ENCODE measurements at places on chromosomes 7 and 10.

DNA sequence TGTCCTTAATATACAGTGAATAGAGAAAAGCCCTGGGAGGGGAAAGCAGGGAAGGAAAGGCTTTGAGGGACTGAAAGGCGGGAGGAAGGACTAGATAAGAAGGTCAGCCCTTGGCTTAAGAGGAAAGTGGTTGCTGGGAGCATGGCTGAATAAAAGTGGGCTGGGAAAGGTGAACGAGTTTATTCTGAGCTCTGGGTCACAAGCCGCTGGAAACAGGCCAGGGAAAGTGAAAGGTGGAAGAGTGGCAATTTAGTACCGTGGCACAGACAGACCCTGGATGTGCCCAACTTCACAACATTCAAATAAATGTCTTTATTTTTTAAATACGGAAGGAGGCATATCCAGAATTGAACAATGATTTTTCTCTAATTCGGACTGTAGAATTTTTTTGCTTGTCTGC, 39.7 kb downstream of the TAC1 start:
- no peaks in the 10 kb centered on the region for H3K4me1 ChIP-seq
- H3K4me3 ChIP-seq, result no peak overlapping the region
- no peak for DNase-seq
- H3K27me3 ChIP-seq, result no peaks in the 10 kb centered on the region
- H3K27ac ChIP-seq, result no peak overlapping the region

DNA sequence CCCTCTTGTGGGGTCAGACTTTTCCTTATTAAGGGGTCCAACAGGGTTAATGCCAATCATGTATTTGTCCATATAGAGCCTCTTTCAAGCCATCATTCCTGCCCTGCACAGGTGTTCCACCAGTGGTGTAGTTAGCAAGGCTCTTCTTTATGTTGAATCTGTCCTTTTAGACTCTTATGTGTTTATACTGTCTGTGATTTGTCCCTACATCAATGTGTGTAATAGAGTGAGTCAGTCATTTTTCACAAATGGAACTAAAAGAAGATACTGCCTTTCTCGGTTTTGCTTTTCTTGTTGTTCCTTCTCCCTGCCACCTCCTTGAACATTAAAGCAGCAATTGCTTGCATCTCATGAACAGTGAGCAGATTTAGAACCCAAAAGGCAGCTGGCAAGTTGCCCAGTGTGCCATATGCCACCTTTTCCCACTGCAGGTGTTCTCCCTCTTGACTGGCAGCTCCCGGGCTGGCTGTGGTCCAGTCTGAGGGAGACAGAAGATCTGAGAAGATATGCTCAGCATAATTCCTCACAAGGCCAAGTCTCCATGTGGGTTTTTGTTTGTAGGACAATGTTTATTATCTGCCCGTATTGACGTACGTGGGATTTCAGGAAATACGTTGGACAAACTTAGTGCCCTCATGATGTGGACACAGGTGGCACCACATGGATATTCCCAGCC, 154.1 kb downstream of the LHFPL3 start:
- DNase-seq, result no peak
- H3K27me3 ChIP-seq, result no peaks in the 10 kb centered on the region
- H3K4me3 ChIP-seq, result no peak overlapping the region
- no peak overlapping the region for H3K27ac ChIP-seq
- no peaks in the 10 kb centered on the region for H3K4me1 ChIP-seq

GRCh38 chr10:119620241-119621077, 23.7 kb upstream of the TIAL1 start:
- H3K27me3 ChIP-seq, result no peaks in the 10 kb centered on the region
- H3K36me3 ChIP-seq, result peaks cover 3% of the 10 kb centered on the region
- peak overlapping the region; percentile 95 for H3K27ac ChIP-seq
- H3K4me1 ChIP-seq, result peaks cover 31% of the 10 kb centered on the region

DNA sequence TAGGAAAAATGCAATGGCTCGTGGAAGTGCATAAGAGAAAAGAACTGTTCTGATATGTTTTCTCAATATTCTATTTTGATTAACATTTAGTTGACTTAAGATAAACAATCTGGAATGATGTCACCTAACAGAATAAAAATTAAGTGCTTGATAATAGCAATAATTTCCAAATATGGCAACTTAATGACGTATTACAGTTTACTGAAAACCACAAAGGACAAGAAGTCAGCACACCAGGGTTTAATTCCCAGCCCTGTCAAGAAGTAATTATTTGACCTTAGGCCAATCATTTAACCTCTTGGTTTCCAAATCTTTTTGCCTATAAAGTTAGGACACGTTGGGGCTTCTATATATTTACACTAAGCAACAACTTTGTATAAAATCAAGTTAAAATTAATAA, 95.7 kb downstream of the CABCOCO1 start:
- H3K4me3 ChIP-seq, result no peak overlapping the region
- no peaks in the 10 kb centered on the region for H3K36me3 ChIP-seq
- no peaks in the 10 kb centered on the region for H3K27me3 ChIP-seq
- no peak for DNase-seq

DNA sequence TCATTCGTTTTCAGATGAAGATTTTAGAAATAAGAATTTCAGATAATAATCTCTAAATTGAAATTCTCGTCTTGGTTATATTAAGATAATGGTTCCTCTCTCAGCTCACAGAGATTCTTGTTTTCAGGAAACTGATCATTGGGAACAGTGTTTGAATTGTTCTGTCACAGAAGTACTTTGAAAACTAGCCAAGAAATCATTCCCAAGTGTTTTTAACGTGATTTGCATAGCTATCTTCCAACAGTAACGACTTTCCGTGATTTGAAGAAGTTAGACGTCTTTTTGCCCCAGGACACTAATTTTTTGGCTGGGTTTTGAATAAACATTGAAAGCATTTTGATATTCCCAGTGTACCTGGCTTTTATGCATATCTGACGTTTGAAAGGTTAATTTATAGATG, 116.0 kb downstream of the CDCA7L start:
- H3K4me3 ChIP-seq, result no peak overlapping the region
- H3K36me3 ChIP-seq, result no peaks in the 10 kb centered on the region
- H3K27ac ChIP-seq, result no peak overlapping the region
- H3K27me3 ChIP-seq, result no peaks in the 10 kb centered on the region
- H3K4me1 ChIP-seq, result no peaks in the 10 kb centered on the region

- H3K4me3 ChIP-seq, result no peak overlapping the region
- no peaks in the 10 kb centered on the region for H3K4me1 ChIP-seq
- no peaks in the 10 kb centered on the region for H3K36me3 ChIP-seq
- H3K27ac ChIP-seq, result no peak overlapping the region
- H3K27me3 ChIP-seq, result no peaks in the 10 kb centered on the region
Observed at GRCh38 chr7:19133886-19134285, 11.3 kb downstream of the FERD3L start.

DNA sequence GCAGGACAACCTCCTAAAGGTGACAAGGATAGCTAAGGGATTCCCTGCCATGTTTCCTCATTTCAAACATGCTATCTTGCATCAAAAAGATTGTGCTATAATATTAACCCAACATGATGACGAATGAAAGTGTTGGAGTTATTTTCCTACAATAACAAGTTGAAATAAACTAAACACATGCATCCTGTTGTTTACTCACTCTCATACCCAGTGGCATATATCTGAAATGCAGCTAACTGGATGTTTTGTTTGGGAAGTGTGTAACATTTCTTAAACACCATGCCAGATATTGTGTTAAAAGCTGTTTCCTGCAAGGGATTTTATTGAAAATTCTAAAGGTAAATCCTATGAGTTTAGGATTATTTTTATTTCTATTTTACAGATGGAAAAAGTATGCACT, 139.6 kb downstream of the TFPI2 start:
- H3K36me3 ChIP-seq, result no peaks in the 10 kb centered on the region
- no peak overlapping the region for H3K27ac ChIP-seq
- no peaks in the 10 kb centered on the region for H3K27me3 ChIP-seq

DNA sequence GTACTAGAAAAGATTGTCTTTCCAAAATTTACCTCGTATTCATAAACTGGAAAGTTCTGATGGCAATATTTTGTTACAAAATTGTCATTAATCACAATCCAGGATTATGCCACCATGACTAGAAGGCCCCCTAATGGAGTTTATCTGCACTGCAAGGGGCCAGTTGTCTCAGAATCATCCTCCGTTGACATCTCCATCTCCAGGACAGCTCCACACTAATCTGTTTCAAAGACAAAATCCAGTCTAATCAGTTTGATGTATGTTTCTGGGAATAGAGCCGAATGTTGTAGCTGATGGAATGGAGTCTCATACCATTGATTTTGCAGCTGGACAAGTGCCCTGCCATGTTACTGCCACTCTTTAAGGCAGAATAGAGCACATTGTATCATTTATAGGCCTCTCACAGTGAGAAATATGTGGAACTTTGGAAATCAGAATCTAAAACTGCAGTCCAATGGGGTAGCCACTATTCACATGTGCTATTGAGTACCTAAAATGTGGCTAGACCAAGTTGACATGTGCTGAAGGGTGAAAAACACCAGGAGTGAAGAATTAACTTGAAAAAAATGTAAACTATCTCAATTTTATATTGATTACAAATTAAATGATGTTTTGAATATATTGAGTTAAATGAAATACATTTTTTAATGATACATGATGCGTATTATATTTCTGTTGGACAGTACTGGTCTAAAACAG, 38.3 kb upstream of the TOMM7 start:
- no peak overlapping the region for H3K27ac ChIP-seq
- no peak overlapping the region for H3K4me3 ChIP-seq
- peaks cover 2% of the 10 kb centered on the region for H3K27me3 ChIP-seq
- H3K4me1 ChIP-seq, result peaks cover 9% of the 10 kb centered on the region

DNA sequence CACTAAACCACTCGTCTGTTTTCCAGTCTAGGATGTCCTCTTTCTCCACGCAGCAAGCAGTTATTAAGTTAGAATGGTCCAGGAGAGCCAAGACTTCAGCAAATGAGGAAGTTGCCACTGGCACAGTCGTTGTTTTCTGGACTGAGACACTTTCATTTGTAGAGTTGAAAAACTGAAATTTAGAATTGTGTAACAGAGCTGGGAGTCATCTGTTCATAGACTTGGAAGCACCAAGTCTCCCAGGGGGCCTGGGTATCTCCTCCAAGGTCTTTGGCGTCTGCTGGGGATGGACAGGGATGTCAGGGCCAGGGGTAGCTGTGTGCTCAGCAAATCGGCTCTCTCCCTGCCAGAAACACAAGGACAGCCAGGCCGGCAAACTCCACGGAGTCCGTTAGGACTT, 208.4 kb downstream of the FANK1 start:
- peaks cover 4% of the 10 kb centered on the region for H3K27me3 ChIP-seq
- H3K4me3 ChIP-seq, result no peak overlapping the region
- peaks cover 3% of the 10 kb centered on the region for H3K36me3 ChIP-seq
- no peaks in the 10 kb centered on the region for H3K4me1 ChIP-seq

DNA sequence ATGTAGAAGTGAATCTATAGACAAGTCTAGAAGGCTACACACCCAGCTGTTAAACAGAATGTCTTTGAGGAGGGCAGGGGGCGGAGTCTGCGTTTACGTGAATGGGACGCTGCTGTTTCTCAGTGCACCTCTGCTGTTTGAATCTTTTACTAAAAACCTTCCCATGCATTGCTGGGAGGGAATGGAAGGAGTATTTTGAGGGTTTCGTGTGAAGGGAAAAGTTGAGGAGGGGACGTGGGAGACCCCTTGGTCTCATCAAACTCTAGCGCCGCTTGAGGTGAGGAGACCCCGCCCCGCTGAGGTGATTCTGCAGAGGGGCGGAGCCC, 492 bp upstream of the VCL start:
- no peak for DNase-seq
- peaks cover 17% of the 10 kb centered on the region for H3K27me3 ChIP-seq
- peaks cover 40% of the 10 kb centered on the region for H3K4me1 ChIP-seq
- H3K27ac ChIP-seq, result peak overlapping the region; percentile 98

DNA sequence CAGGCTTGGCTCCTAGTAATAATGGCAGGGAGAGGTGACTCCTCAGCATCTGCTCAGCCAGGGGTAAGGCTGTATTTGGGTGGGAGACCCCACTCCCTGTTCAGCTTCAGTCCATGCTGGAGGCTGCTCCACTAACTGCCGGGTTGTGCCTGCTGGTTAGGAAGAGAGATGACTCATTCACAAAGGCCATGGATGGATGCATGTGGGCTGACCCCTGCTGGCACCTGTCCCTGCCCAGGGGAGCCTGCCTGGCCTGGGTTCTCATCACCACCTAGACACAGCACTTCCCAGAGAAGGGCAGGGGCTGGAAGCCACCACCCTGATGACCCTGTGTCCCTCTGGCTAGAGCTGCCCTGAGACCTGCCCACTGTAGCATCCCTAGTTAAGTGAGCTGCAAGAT, 59.0 kb downstream of the VSTM4 start:
- no peak overlapping the region for H3K4me3 ChIP-seq
- DNase-seq, result no peak
- H3K4me1 ChIP-seq, result no peaks in the 10 kb centered on the region
- H3K27ac ChIP-seq, result no peak overlapping the region
- no peaks in the 10 kb centered on the region for H3K36me3 ChIP-seq
- H3K27me3 ChIP-seq, result peaks cover 6% of the 10 kb centered on the region

DNA sequence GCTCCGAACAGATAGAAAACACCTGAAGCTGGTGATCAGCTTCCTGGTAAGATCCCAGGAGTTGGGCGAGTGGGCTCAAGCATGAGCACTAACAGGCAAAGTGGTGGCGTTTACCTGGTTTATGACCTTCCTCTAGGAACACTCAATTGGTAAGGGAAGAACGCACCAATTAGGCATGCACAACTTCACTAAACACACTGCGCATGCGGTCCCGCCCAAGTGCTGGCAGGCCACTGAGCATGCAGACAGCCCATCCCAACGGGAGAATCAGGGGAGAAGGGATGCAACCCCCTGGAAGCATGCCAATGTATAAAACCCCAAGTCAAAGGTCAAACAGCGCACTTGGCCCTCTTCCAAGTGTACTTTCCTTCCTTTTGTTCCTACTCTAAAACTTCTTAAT, 70.4 kb downstream of the LYZL2 start:
- no peak overlapping the region for H3K27ac ChIP-seq
- no peak for DNase-seq
- no peak overlapping the region for H3K4me3 ChIP-seq
- no peaks in the 10 kb centered on the region for H3K36me3 ChIP-seq

- H3K4me1 ChIP-seq, result no peaks in the 10 kb centered on the region
- H3K27me3 ChIP-seq, result peaks cover 2% of the 10 kb centered on the region
- H3K27ac ChIP-seq, result no peak overlapping the region
- no peak for DNase-seq
- H3K4me3 ChIP-seq, result no peak overlapping the region
- no peaks in the 10 kb centered on the region for H3K36me3 ChIP-seq
Observed at GRCh38 chr7:113109718-113110117, 8.6 kb downstream of the SMIM30 start.

- H3K4me3 ChIP-seq, result no peak overlapping the region
- no peak for DNase-seq
- peaks cover 28% of the 10 kb centered on the region for H3K4me1 ChIP-seq
- no peak overlapping the region for H3K27ac ChIP-seq
- no peaks in the 10 kb centered on the region for H3K36me3 ChIP-seq
- peaks cover 3% of the 10 kb centered on the region for H3K27me3 ChIP-seq
Observed at GRCh38 chr7:47574482-47575329, 7.2 kb downstream of the TNS3 start.

- H3K4me3 ChIP-seq, result no peak overlapping the region
- H3K27me3 ChIP-seq, result no peaks in the 10 kb centered on the region
- no peak overlapping the region for H3K27ac ChIP-seq
- H3K36me3 ChIP-seq, result peaks cover 12% of the 10 kb centered on the region
- H3K4me1 ChIP-seq, result no peaks in the 10 kb centered on the region
Observed at GRCh38 chr7:2029936-2030335, 202.8 kb downstream of the MAD1L1 start.

- H3K27ac ChIP-seq, result no peak overlapping the region
- no peak for DNase-seq
- H3K27me3 ChIP-seq, result peaks cover 20% of the 10 kb centered on the region
- H3K4me3 ChIP-seq, result no peak overlapping the region
- no peaks in the 10 kb centered on the region for H3K36me3 ChIP-seq
Observed at GRCh38 chr10:86371116-86371515, 4.5 kb upstream of the GRID1 start.
